Osteocyte (in vitro differentiated cells): ENCODE measurements at places on chromosomes 16 and 17.

GRCh38 chr16:49278944-49279725, 2.5 kb downstream of the CBLN1 start:
- H3K36me3 ChIP-seq: no peaks in the 10 kb centered on the region
- H3K27me3 ChIP-seq: peaks cover 78% of the 10 kb centered on the region
- no peak overlapping the region for H3K4me3 ChIP-seq
- no peak overlapping the region for H3K27ac ChIP-seq
- DNase-seq: no peak
- H3K4me1 ChIP-seq: peaks cover 8% of the 10 kb centered on the region

GRCh38 chr17:77617516-77617915, 341.0 kb upstream of the TNRC6C start:
- peaks cover 10% of the 10 kb centered on the region for H3K27me3 ChIP-seq
- no peaks in the 10 kb centered on the region for H3K36me3 ChIP-seq
- no peak for DNase-seq
- no peak overlapping the region for H3K27ac ChIP-seq

- H3K4me1 ChIP-seq: peaks cover 15% of the 10 kb centered on the region
- H3K27ac ChIP-seq: peak within 1 kb of the TSS; percentile 19
- H3K27me3 ChIP-seq: peaks cover 16% of the 10 kb centered on the region
- peaks cover 1% of the 10 kb centered on the region for H3K36me3 ChIP-seq
- H3K4me3 ChIP-seq: peak within 1 kb of the TSS; percentile 75
These were observed at the start of the genes CXCL16 and ZMYND15 for GRCh38 chr17:4739122-4740024. TSS of gene CXCL16 (minus strand) at chr17:4739928. CDS start at chr17:4739339, 589 bp downstream. TSS of gene ZMYND15 (plus strand) at chr17:4739833. CDS start at chr17:4740549, 716 bp downstream.

- no peaks in the 10 kb centered on the region for H3K4me1 ChIP-seq
- peaks cover 36% of the 10 kb centered on the region for H3K36me3 ChIP-seq
- DNase-seq: no peak
These were observed 63.2 kb downstream of the N4BP1 start for GRCh38 chr16:48546774-48547173.

GRCh38 chr16:90077757-90078578, 837 bp upstream of the PRDM7 start:
- H3K27ac ChIP-seq: peak overlapping the region; percentile 88
- peaks cover 33% of the 10 kb centered on the region for H3K27me3 ChIP-seq
- peak overlapping the region; percentile 77 for H3K4me3 ChIP-seq
- peaks cover 20% of the 10 kb centered on the region for H3K4me1 ChIP-seq
- DNase-seq: peak; percentile 75
- H3K36me3 ChIP-seq: no peaks in the 10 kb centered on the region
